Keratinocyte (primary cell): ENCODE measurements at places on chromosomes 16 and 17.

DNA sequence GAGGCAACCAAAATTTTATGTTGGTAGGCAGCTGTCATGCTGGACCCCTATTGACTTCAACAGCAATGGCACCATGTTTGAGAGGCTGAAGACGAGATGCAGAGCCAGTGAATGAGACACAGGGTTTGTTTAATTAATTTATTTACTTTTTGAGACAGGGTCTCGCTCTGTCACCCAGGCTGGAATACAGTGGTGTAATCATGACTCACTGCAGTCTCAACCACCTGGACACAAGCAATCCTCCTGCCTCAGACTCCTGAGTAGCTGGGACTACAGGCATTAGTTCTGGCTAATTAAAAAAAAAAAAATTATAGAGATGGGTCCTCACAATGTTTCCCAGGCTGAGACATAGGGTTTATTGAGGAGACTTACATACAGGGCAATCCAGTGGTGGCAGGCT is 36.2 kb upstream of the PPM1D start:
- no peak for DNase-seq

DNA sequence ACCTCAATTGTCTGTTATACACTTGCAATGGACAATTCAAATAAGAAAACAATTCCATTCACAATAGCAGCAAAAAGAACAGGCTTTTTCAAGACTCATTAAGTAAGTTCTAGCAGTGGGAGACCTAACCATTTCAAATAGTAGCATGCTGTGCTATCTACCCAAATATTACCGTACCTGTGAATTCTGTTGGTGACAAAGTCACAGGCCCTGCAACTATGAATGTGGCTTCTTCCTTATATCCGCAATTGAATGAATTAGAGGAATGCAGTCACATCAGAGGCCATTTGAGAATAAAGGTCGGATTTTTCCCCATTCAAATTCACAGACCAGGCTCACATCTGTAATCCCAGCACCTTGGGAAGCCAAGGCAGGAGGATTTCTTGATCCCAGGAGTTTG is 800 bp upstream of the NME4 start:
- DNase-seq = no peak

DNA sequence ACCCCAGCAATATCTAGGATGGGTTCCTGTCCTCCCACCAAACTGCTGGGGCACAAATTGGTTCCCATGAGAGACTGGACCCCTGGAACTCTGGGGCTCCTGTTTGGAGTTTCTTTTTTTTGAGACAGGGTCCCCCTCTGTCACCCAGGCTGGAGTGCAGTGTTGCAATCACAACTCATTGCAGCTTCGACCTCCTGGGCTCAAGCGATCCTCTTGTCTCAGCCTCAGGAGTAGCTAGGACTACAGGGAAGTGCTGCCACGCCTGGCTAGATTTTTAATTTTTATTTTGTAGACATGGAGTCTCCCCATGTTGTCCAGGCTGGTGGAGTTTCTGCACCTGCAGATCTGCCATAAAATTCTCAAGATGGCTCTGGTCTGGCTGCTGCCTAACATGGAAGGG is 56.3 kb upstream of the BRD7 start:
- DNase-seq = no peak

DNA sequence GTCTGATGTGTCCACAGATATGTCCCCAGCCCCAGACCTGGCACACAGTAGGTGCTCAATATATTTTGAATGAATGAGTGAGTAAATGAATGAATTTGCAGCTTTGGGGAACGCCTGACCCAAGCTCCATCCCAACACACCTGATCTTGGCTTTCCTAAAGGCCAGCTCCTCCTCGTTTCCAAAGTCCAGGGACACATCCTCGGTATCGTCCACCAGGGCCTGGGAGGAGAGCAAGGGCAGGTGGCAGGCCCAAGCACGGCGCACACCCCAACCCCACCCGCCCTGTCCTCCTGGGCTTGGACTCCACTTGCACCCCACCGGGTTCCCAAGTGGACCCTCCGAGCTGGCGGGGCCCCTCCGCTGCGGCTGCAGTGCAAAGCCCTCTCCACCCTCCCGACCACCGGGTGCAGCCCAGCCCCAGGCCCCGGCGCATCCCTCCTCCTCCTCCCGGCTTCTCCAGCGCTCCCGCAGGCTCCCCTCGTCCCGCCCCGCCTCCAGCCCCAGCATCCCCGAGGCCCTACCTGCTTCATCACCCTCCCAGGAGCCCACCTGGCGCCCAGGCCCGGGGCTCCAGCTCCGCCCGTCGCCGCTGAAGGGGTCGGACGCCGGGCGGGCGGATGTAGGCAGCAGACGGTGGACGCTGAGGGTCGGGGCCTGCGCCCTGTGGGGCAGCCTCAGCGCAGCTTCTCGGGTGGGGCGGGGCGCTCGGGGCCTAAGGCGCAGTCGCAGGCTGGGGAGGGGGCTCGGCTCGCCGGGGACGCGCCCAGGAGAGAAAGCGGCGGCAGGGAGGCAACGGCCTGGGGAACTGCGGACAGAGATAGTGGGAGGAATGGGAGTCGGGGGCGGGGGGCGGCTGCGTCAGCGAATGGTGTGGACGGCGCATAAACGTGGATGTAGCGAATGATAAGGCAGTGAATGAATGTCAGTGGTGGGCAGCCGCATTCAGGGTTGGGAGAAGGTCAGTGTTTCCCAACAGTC is at the start of gene TVP23A:
Gene TVP23A, minus strand, starts transcription at position 832 of the 979 bp plus-strand sequence. Its CDS starts 301 bp downstream, at position 531.
- DNase-seq = no peak

DNA sequence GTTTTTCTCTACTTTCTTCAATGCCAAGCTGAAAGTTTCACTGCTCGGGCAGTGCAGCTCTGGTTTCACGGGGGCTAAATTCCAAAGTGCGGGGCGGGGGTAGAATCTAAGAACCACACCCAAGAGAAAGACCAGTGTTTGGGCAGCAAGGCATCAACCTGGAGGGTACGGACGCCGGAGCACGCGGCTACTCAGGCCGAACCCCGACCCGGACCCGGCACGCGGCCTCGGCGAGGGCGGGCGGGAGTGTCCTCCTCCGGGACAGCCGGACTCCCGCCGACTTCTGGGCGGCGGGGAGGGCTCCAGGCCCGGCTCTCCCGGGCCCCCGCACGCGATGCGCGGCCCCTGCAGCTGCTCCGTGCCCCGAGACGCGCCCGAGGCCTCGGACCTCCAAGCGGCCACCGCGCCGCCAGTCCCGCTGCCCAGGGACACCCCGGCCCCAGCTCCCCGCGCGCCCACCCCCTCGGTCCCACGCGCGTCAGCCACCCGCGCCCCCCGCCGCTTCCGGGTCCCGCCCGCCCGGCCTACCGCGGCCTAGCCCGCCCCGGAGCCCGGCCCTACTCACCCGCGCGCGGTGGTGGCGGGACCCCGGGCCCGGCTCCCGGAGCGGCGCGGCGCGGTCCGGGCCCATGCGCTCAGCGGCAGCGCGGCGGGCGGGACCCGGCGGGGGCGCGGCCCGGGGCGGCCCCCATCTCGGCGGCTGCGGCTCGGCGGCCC is 561 bp downstream of the AXIN1 start:
- DNase-seq = no peak

GRCh38 chr17:81346908-81347349 is 48.3 kb upstream of the BAHCC1 start:
- no peak for DNase-seq

- no peak for DNase-seq
Measured at GRCh38 chr17:17122781-17123483, 80.7 kb downstream of the MPRIP start.

DNA sequence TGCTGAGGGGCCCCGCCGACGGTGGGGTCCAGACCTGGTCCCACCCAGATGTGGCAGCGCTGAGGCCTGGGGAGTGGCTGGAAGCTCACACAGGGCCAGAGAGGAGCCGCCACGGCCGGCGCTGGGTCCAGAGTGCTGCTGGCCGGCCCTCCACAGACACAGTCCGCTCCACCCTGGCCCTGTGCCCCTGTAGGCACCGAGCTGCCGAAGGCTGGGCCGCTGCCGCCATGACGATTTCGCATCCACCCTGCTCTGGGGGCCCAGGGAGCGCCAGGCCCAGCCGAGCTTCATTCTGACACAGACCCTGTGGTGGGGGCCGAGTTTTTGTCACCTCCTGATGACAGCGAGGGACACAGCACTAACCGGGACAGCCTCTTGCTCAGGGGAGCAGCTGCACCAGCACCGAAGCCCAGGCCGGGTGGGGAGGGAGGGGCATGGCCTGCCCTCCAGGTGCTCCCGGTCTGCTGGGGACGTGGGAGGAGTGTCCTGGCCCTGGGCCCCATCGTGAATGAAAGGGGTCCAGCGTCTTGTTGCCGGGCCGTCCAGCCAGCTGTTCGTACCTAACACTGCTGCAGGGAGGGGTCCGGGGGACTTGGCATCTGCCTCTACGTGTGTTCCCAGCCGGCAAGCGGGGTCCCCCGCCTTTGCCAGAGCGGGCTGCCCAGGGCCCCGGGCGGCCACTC is 27.1 kb upstream of the SSTR5 start:
- no peak for DNase-seq

- DNase-seq = no peak
Measured at GRCh38 chr16:22673421-22673831, 140.5 kb upstream of the HS3ST2 start.
